Stimulated activated CD8-positive, alpha-beta memory T cell treated with anti-CD3 and anti-CD28 coated beads, Interleukin-7, amount 100 ng/mL, for 48 hours (primary cell): ENCODE measurements at places on chromosomes 11 and 22.

DNA sequence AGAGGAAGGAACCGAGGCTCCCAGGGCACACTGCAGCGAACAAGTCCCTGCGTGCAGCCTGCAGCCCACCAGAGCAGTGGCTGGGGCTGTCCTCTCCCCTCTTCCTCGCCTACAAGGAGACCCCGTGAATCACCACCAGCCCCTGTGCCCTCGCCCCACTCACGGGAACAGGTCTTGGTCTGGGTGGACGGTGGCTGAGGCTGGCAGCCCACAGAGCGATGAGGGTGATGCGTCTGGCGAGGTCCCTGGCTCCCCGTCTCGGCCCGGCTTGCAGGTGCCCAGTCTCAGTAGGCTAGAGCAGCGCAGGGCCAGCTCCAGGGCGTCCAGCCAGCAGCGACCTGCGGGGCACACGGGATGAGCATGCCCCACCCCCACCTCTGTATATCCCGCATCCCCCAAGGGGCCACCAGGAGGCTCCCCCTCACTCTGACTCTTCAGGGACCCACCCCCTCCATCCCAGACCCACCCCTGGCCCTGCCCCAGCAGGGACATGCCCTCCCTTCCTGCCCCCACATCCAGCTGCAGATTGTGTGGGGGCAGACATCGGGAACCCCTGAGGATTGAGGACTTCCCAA lies 50.5 kb upstream of the CARS1 start:
- no peak for DNase-seq

DNA sequence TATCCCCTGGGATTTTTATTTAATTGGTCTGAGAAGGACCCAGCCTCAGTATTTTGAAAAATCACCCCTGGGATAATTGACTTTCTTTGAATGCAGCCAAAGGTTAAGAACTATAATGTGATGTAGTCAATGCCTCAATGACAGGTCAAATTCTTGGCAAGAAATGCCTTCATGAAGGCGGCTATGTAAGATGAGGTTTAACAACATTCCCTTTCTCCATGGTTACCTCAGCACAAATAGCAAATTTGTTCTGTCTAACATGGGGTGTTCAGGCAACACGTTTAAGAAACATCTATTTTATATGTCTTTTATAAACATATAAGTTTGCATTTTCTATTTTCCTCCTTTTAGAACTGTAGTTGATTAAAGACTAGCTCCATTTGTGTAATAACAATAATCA lies 5.3 kb downstream of the SLN start:
- DNase-seq: no peak

DNA sequence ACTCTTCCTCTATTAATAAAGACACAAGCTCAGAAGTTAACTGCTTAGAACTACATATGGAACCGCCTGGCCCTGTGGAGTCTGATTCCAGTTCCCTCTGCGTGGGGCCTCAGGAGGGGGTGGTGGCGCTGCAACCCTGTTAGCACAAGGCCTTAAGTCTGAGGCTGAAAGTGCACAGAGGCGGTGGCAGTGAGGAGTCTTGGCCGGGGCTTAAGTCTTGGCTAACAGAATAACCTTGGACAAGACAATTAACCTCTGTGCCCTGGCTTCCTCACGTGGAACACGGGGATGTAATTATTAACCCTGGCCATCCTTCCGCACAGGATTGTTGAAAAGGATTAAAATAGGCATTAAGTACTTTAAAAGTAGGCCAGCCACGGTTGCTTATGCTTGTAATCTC lies 191.5 kb downstream of the CEP164 start:
- no peak for DNase-seq

GRCh38 chr22:50320671-50321325 lies 6.0 kb downstream of the DENND6B start:
- no peak for DNase-seq

DNA sequence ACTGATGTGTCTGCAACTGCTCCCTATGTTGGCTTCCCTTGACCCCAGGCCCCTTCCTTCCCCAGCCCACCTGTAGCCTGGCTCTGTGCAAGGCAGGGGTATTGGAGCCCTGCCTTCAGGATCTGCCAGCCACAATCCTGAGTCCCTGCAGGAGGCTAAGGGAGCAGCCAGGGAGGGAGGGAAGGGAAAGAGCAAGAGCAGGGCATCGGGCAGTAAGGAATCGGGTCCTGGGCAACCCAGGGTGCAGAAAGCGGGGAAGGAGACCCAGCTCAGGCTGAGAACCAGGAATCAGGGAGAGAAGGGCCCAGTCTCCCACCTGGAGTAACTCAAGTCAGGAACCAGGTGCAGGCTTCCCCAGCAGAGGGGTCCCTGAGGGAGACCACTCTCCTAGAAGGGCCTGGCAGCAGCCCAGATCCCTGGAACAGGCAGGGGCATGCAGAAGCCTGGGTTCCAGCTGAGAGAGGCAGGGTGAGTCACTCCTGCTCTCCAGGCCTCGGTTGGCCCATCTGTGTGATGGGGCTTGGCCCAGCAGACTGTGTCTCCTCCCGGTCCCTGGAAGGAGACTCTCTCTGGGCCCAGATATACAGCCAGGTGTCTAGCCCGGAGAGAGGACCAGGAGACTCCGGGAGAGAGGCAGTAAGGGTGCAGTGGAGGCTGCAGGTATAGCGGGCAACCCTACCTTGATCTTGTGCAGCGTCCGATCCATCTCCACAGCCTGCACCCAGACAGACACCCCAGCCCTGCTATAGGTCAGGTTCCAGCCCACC lies 13.4 kb downstream of the STARD10 start:
- DNase-seq: no peak

DNA sequence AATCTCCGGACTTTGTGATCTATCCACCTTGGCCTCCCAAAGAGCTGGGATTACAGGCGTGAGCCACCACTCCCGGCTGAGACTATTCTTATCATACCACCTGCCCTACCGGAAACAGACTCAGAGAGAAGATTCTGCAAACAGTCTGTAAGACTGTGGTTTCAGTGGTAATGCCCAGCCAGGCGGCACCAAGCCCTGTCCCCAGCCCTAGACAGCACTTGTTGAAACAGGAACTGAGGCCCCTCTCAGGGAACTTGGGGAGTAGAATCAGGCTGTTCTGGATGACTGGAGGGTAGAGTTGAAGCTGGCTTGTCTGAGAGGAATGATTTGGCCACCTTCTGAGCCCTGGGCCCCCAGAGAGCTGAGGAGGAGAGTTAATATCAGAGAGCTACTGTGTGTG lies 1.3 kb upstream of the INSC start:
- no peak for DNase-seq

- DNase-seq: no peak
Measured at GRCh38 chr11:34869425-34869824, 46.8 kb downstream of the APIP start.

DNA sequence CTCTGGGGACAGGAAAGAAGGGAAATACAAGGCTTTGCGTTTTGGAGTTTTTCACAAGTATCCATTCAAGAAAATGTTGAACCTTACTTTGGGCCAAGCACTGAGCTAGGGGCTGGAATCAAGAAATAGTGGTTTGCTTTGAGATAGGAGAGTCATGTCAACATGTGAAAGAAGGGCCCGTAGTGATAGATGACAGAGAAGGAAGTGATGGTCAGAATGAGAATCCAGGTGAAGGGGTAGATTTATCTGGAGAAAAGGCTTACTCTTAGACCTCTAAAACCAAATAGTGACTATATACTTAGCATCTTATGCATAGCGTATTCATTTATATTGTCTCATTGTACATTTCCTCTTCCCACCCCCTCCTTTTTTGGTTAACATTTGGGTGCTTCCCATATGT lies 87.3 kb downstream of the GAB2 start:
- no peak for DNase-seq

DNA sequence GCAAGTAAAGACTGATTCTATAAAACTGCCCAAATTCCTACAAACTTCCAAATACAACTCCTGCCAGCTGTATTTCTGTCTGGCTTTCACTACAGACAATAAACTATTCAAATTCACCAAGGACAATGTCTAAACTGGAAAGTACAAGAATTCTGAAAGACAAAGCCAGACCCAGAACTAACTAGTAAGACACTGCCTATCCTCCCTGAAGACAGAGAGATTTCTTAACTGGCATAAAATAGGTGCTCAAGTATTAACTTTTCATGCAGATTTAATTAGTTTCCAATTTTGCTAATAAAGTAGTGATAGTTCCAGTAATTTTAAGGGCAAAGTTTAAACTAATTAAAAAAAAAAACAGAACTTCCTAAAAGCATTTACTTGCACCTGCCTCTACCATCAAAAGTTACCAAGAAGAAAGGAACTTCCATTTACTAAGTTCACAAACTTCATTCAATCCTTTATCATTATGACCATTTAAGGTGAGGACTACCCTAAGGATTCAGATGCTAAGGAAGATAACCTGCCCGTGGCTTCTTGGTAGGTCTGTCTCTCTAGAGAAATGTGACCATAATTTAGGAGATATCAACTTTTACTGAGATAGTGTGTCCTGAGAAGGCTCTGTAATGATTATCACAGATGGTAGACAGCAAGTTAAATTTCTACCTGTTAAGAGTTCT lies 45.2 kb downstream of the CELF1 start:
- DNase-seq: no peak

DNA sequence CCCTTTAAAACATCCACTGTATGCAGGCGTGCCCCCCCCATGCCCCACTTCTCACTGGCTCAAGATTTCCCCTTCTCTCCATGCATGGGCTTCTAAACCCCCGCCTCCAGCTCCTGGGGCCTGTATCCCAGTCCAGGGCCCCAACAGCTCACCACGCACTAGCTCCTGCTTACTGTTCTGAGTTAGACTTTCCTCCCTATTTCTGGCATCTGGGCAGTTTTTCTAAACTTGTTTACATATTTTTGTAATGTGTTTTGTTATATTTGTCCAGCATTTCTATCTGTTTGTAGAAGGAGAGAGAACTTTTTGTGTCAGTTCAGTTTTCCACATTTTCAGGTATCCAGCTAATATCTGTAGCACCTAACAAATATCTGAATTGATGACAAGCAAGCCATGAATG lies 178.5 kb downstream of the SPON1 start:
- no peak for DNase-seq

DNA sequence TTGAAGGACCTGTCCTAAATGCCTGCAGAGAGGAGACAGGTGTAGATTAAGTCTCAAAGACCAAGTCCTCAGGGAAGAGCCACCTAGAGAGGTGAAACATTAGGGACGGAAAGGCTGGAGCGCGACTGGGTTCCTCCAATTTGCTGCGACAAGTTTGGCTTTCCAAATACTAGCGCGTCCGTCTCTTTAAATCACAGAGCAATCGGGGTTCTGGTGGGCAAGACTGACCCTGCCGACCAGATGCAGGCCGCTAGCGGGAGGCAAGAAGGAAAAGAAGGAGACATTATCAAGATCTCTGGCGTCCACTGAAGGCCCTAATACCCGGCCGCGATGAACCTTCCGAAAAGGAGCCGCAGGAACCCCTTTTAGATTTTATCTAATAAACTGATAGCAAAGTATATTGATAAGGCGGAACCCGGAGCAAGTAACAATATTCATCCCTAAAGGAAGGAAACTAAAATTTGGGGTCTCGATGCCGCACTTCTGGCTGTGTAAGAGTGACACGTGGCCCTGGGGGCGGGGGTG lies 128.2 kb upstream of the C11orf58 start:
- no peak for DNase-seq
